AG10803 (cell line): ENCODE measurements at places on chromosomes 7 and 10.

DNA sequence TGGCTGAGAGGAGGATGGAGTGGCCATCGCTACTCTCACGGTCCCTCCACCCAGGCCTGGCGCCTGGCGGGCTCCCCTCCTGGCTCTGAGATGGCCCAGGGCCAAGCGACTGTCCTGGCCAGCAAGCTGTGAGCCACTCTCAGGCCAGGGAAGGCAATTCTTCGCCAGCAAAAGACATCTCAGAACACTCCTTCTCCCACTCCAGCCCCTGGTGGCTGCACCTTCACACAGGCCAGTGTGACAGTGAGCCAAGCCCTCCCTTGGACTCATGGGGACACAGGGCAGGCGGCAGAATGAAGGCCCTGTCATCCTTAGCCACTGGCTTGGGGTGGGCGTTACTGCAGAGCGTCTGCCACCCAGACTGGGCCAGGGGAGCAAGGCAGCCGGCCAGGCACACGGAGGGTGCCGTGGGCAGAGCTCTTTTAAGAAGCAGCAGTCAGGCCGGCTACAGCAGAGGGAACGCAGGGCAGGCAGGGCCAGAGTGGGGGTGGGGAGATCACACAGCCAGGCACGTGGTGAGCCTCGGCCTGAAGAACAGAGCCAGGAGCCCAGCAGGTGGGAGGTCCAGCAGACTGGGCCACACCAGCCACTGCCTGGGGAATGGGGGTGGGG, 14.4 kb downstream of the STK32C start:
- no peak for DNase-seq

GRCh38 chr7:136045992-136046391, 68.8 kb upstream of the MTPN start:
- no peak for DNase-seq

DNA sequence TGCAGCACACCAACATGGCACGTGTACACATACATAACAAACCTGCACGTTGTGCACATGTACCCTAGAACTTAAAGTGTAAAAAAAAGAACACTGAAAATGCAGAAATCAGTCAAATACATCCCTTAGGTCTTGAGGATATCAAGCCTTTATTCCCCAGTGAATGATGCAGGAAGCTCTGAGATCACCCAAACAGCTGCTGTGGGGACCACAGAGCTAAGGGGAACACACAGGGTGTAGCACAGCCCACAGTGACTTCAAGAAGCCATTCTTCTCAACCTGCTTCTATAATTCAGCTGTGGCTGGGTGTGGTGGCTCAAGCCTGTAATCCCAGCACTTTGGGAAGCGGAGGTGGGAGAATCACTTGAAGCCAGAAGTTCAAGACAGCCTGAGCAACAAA, 314.9 kb downstream of the CALN1 start:
- DNase-seq: no peak

- no peak for DNase-seq
These were observed 7.4 kb upstream of the STEAP4 start for GRCh38 chr7:88314061-88314491.

DNA sequence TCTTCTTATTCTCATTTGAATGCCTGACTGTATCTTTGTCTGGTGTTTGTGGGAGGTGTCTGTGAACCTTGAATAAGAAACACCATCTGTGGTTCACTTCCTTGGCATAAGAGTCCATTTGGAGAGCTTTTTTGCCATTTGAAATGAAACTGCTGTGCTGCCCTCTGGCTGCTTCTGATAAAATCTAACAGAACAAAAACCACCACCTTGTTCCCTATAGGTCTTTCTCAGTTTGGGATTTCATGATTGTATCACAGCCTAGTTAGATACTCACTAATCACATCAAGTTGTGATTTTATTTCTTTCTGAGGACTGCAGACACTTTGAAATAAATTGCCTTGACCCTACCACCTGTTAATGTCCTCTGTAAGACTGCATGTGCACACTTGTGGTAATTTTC, 102.7 kb upstream of the FAM13C start:
- peak; percentile 62 for DNase-seq

GRCh38 chr7:155138204-155138603, 68.1 kb downstream of the HTR5A start:
- DNase-seq: no peak

GRCh38 chr7:104883248-104883717, 130.7 kb upstream of the KMT2E start:
- no peak for DNase-seq

GRCh38 chr7:73905360-73905759, 44.4 kb downstream of the TMEM270 start:
- DNase-seq: no peak

GRCh38 chr10:123160311-123160980, 6.2 kb downstream of the BUB3 start:
- no peak for DNase-seq

DNA sequence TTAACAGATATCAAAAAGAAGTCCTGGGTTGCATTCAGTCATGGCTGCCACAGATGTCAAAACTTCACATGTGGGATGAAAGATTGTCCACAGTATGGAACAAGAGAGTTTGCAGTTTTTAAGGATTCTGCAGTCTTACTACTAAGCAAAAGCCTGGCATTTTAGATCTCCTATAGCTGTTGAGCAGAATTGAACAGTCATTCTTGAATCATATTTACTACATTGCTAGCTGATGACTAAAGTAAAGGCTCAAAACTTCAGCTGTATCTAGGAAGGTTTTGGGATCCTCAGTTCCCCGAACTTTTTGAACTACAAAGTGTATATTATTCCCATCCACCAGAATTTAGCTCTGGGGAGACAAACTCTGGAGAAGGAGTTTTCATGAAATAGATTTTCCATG, 31.0 kb downstream of the BET1 start:
- DNase-seq: peak; percentile 29

- DNase-seq: peak; percentile 58
These were observed at the start of gene FAM171A1 for GRCh38 chr10:15370856-15371701. Gene FAM171A1, minus strand, starts transcription at chr10:15371289. Its CDS starts 237 bp downstream, at chr10:15371052.

DNA sequence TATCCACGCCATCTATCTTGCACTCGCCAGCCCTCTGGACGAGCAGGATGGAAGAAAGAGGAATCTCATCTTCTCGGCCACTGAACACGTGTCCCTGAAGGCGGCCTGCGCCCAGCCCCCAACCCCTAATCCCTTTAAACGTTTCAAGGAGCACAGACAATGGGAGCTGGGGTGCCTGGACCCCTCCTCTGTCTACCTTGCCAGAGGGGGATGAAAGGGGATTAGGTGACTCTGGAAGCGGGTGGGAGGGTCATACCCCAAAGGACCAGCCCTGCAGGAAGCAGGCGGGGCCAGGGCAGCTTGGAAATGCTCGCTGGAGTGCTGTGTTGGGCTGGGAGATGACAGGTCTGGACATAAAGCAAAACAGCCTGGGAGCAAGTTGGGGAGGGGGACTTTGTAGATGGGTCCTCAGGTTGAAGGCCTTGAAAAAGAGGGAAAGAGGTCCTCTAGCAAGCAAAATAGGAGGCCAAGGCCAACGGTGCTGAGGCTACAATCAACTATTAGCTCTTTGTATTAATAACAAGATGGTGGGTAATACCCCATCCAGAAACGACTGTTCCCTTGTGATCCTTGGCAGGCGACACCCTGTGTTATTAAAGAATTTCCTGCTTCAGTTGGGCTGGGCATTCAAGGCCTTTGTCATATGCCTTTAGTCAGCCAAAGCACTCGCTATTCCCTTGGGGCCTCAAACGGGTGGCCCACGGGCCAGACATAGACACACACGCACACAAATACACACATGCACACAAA, 126.5 kb upstream of the UNC5B start:
- DNase-seq: no peak

DNA sequence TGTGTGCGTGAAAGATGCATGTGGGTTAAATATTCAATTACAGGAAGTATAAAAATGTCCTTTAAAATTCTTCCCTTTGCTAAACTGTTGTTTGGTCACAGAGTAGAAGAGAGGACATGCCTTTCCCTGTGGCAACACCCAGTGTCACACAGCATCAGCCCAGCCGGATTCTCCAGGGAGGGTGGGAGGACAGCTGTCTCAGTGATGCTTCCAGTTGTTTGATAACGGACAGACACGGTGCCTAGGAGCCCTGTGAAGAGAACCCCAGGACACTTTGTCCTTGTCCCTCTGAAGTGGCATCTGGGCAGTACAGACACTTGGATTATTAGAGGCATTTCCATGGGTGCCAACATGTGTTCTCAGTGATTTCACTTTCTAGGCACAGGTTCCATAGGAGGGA, 306.6 kb upstream of the LRGUK start:
- no peak for DNase-seq

GRCh38 chr10:98125940-98126631, 8.4 kb upstream of the R3HCC1L start:
- DNase-seq: no peak

GRCh38 chr10:103062854-103063590, 130.1 kb downstream of the NT5C2 start:
- no peak for DNase-seq

DNA sequence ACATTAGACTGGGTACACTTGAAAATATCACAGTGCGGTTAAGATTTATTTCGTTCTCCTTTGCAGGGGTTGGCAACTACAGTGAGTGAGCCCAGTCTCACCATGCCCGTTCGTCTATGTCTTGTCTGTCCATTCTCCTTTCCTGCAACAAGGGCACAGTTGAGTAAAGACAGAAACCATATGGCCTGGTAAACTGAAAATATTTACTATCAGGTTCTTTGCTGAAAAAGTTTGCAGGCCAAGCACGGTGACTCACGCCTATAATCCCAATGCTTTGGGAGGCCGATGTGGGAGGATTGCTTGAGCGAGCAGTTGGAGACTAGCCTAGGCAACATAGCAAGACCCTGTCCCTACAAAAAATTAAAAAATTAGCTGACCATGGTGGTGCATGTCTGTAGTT, 11.4 kb upstream of the KCTD7 start:
- DNase-seq: no peak

- no peak for DNase-seq
These were observed 154.5 kb downstream of the RNF133 start for GRCh38 chr7:122544463-122544862.

DNA sequence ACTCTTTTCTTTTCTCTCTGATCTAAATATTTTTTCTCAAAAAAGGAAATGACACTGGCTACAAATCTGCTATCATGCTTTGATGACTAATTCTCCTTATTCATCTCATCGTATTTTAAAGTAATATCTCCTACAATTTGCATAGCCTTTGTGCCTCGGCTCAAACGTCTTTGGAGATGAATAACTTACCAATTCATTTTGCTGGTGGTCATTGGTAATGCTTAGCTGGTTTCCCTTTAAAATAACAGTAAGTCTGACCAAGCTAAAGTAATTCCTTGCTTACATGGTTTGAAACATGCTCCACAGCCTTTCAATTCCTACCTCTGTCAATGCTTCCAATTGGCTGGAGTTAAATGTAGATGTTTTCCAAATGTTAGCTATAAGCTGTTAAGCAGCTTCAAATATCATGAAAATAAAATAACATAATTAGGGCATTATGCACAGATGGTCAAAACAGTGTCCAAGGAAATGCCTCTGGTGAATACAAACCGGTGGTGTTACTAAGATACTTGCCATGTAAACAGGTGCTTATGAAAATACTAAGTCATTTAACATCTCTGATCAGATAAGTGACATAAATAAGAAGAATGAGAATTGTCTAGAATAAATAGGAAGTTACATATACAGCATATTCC, 435.0 kb downstream of the POM121L12 start:
- no peak for DNase-seq

GRCh38 chr10:32357056-32357735, 10.2 kb upstream of the EPC1 start:
- no peak for DNase-seq

DNA sequence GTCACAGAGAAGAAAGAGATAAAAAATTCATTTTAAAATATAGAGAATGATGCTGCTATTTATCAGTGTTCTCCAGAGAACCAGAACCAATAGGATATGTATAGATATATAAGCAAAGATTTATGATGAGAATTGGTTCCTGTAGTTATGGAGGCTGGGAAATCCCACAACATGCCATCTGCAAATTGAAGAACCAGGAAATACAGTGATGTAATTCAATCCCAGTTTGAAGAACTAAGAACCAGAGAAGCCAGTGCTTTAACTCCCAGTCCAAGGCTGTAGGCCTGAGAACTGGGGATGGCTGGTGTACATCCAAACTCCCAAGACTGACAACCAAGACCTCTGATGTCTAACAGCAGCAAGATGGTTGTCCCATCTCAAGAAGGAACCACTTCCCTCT, 192.9 kb upstream of the PLXDC2 start:
- no peak for DNase-seq

DNA sequence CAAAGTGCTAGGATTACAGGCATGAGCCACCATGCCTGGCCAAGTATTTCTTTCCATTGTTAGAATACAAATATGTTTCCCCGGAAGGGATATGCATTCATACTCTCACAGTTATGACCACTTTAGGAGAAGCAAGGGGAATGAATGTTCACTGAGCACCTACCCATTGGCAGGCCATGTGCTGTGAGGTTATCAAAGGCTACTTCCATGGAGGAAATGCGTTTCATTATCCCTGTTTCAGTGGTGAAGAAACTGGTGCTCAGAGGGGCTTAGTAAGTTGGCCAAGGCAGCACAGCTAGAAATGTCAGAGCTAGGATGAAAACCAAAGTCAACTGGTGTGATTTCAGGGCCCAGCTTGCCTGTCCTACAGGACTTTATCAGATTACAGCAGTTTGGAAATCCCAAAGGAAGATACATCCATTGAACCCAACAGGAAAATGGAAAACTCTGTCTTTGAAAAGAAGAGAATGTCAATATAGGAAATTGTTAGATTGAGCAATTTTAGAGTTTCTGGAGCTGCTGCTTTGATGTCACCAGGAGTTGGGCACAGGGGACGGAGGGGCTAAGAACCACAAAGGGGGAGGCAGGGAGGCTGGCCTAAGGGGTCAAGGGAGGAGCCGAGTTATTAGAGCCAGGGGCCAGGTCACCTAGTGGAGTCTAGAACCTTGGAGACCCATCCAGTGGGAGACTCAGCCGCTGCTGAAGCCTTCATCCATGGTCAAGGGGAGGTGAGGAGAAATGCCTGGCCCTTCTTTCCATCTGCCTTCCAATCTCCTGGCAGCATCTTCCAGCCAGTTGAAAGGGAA, 319.8 kb downstream of the FRMD4A start:
- DNase-seq: no peak
